GM19239 (cell line): ENCODE measurements at places on chromosomes 4 and X.

DNA sequence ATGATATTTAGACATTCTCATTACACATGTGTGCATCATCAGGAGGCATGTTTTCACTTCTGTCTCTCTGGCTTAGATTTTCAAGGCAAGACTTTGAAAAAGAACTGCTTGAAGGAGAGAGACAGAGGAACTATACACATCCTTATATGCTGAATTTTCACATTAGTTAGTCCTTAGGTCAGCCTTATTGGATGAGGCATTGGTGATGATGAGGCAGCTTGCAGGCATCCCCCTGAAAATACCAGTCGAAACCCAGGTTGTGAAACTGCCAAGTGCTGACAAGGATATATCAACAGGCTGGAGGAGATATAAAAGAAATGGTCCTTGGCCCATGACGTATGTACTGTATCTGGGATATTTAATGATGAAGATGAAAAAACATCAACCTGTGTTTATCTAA lies 297.2 kb upstream of the AADAT start:
- no peak for DNase-seq

DNA sequence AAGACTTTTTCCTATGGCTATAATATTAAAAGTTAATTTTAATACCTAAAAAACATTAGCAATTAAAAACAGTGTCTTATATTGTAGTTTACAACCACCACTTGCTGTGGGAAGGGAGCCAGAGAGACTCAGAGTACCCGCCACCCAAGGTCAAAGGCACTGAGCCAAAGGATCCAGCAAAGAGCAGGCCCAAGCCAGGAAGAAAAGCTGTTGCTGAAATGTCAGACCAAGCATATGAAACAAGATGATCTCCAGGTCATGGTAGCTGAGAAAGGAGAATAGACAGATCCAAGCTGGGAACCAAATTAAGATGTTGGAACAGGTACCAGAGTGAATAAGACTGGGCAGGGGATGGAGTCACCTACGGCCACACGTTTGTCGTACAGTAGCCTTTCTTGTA lies 18.8 kb upstream of the ATOH1 start:
- no peak for DNase-seq

- peak; percentile 50 for DNase-seq
Measured at GRCh38 chrX:110317820-110318663, at the start of gene AMMECR1. AMMECR1 (minus strand) TSS chrX:110318085; CDS start chrX:110318071, 14 bp downstream.

- DNase-seq = no peak
Measured at GRCh38 chr4:150973626-150974251, 41.3 kb downstream of the LRBA start.

DNA sequence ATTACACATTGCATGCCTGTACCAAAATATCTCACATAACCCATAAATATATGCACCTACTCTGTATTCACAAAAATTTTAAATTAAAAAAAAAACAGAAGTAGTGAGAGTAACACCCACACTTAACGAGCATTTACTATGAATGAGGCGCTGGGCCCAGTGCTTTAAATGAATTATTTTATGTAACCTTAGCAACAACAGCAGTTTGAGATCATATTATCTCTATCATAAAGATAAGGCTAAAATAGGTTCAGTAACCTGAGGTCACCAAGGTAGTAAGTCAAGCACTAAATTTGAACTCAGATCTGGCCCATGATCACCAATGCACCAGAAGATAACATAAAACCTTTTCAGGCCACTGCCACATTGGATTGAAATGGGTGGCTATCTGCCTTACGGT lies 5.3 kb upstream of the PROM1 start:
- no peak for DNase-seq

DNA sequence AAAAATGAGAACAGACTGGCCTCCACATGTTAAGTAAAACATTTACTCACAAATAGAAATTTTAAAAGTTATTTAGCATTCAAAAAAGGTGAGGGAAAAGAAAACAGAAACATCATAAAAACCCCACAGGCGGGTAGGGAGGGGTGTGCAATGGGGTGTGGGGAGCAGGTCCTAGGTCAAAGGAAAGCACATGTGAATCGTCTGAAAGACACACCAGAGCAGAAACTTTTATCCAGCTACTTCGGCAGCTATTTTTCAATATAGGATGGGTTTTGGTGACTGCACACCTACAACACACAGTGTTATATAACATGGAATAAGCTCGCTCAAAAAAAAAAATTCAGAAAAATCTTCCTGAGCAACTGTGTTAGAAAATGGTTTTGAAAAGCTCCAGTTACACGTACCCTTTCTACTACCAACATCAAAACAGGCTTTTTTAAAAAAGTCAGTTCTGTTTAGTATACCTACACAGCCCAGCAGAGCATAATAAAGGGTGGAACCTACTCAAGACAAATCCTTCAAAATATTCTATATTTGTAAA lies 1.6 kb downstream of the OTUD4 start:
- DNase-seq = no peak

- no peak for DNase-seq
Measured at GRCh38 chr4:154360491-154360890, 131.1 kb downstream of the DCHS2 start.

DNA sequence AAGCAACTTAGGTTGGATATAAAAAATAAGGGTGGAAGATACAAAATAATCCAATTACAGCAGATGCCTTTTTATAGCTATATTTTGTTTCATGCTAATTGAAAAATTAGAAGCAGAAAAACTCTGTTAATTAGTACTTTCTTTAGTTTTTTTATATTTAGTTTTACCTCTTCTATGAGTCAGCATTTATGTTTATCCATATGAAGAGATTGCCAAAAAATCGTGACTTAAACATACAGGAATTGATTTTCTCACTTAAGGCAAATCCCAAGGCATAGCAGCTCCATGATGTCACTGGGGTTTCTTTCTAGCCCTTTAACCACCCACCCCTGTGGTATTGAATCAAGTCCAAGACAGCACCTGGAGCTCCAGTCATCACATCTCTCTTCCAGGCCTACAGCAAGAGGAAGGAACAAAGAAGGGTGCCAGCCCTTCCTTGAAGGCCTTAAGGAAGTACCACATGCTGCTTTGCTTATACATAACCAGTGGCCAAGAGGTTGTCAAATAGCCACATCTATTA lies 365.8 kb upstream of the TENM3 start:
- no peak for DNase-seq

- DNase-seq = no peak
Measured at GRCh38 chr4:91340822-91341221, 962.9 kb upstream of the GRID2 start.

- DNase-seq = no peak
Measured at GRCh38 chr4:61886131-61886530, 686.0 kb downstream of the ADGRL3 start.

DNA sequence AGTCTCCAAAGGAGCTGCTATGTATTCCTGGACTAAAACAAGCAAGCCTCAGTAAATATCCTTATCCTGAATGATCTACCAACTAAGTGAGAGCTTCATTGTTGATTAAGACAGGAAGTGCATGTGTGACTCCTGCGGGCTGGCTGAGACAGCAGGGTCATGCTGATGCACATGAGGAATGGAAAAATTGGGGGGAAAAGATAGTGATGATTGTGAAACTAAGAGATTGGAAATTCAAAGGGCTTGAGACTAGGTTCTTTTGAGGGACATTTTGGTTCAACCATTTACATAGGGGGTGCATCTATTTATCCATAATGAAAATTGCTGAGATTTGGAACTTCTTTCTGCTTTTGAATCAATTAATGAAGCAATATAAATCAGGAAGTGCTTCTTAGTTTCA lies 61.1 kb upstream of the C1QTNF7 start:
- DNase-seq = no peak

- no peak for DNase-seq
Measured at GRCh38 chrX:17919896-17920446, 58.9 kb upstream of the RAI2 start.

GRCh38 chrX:138710866-138711341 lies 613 bp downstream of the FGF13 start:
- no peak for DNase-seq

GRCh38 chr4:58301376-58301999 lies 1191.3 kb upstream of the IGFBP7 start:
- no peak for DNase-seq

DNA sequence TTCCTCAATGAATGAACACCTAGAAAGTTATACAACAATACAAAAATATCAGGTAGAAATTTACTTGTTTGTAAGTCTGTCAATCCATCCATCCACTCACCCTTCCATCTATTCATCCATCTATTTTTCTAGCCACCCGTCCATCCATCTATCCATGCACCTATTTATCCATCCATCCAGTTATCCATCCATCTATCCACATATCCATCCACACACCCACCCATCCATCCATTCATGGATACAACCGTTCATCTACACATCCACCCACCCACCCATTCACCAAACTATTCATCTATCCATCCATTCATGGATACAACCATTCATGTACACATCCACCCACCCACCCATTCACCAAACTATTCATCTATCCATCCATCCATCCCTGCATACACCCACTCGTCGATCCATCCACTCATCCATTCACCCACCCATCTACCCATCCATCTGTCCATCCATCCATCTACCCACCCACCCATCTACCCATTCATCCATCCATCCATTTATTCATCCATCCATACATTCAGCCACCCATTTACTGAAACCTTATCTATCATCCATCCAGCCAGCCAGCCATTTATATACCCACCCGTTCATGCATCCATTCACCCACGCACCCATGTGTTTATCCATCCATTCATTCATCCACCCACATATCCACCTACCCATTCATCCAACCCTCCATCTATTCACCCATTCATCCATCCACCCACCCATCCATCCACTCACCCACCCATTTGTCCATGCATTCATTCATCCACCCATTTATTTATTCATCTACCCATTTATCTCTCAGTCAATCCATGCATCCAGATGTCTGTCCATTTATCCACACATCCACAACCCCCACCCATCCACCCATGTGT lies 10.4 kb upstream of the CD99 start:
- DNase-seq = no peak

GRCh38 chrX:13700380-13700779 lies 11.5 kb downstream of the RAB9A start:
- no peak for DNase-seq

- DNase-seq = no peak
Measured at GRCh38 chr4:8600266-8600665, 7.7 kb downstream of the CPZ start.

DNA sequence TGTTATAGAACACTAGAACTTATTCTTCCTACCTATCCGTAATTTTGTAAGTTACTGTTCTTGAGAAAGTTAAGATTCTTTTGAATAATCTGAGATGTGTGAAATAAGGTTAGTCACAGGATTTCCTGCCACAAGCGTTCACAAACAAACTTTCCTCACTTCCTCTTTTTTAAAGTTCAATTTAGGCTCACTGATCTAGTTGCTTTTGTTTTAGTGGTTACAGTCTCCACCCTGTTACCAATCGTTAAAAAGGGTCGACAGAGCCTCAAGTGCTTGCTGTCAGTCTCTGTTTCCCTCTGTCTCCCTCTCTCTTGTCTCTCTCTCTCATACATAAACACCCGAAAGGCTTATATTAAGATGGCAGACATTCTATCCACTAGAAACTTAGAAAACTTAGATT lies 35.9 kb upstream of the STK26 start:
- DNase-seq = peak; percentile 9

GRCh38 chr4:158170691-158171561 lies 1.9 kb downstream of the GASK1B start:
- no peak for DNase-seq

DNA sequence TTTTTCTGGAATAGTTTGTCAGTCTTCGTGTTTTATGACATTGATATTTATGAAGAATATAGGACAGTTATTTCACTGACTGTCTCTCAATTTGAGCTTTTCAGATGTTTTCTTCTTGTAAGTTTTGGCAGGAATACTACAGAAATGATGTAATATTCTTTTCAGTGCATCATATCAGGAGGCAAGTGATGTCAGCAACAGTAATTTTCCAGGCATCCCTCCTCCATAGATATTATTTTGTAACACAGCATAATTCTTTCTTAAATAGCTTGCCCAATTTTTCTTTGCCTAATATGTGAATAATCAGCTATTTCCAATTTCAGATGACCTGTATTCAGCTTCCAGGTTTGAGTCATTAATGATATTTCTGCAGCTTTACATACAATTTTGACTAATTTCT lies 211.1 kb downstream of the ADGRL3 start:
- DNase-seq = no peak

GRCh38 chr4:151679231-151679630 lies 81.6 kb downstream of the GATB start:
- DNase-seq = no peak

DNA sequence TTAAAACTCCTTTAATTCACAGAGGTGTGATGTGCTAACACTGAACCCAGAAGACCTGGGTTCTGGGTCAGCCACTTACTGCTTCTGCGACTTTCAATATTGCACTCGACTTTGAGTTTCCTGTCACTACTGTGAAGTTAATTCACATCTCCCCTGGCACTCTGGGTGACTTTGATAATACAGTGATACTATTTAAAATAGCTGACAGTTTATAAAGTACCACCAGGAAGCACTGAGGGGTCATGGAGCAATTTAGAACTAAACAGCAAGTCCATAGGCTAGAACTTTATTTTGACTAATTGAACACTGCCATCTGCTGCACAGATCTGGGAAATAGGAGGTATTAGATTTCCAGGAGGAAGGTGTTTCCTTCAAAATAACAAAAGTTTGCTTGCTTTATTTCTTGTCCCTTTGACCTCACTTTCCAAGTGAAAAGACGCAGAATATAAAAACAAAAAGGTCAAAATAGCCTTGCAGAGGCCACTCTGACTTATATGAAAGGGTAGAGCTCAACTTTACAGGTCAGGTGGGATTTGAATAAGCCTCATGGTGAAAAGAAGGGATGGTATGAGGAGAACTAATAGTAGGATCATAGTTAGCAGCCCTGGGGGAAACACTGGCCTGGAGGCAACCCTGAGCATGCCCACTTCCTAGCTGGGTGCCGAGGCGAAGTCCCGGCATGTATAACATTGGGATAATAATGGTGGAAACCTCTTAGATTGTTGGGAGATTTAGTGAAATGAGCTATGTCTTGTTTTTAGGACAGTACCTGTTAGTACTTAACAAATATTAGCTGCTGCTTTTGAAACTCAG lies 53.4 kb downstream of the ZNF518B start:
- DNase-seq = no peak

DNA sequence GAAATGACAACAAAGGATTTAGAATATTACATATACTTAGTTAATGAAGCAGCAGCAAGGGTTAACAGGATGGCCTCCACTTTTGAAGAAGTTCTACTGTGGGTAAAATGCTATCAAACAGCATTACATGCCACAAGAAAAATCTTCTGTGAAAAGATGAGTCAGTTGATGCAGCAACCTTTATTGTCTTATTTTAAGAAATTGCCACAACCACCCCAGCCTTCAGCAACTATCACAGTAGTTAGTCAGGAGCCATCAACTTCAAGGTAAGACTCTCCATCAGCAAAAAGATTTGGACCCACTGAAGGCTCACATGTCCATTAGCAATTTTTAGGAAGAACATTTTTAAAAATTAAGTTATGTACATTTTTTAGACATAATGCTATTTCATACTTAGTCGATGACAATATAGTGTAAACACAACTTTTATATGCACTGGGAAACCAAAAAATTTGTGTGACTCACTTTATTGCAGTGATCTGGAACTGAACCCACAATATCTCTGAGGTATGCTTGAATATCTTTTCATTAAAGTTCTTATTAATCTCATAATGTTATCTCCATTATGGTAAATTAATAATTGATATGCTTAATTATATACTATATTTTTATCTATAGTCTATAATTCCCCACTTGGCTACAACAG lies 81.2 kb downstream of the SPCS3 start:
- DNase-seq = no peak
